Germinal center (tissue), 1 donor: ENCODE measurements at places on chromosomes 5 and 9.

DNA sequence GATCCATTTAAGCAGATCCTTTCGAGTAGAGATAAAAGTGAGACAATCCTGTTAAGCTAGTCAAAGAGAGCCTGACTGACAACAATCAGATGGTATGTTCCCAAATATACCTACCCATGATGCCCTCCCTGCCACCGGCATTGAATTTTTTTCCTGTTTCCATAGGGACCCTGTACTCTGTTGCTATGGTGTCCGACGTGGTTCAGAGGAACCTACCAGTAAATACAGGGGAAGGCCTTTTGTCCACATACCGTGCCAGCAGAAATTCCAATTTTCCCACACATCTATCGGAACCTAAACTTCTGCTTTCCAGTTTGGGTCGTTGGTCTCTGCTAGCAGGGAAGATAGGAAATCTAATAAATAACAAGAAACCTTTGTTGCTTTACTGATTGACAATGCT is 64.7 kb downstream of the MEGF10 start:
- no peak for DNase-seq

DNA sequence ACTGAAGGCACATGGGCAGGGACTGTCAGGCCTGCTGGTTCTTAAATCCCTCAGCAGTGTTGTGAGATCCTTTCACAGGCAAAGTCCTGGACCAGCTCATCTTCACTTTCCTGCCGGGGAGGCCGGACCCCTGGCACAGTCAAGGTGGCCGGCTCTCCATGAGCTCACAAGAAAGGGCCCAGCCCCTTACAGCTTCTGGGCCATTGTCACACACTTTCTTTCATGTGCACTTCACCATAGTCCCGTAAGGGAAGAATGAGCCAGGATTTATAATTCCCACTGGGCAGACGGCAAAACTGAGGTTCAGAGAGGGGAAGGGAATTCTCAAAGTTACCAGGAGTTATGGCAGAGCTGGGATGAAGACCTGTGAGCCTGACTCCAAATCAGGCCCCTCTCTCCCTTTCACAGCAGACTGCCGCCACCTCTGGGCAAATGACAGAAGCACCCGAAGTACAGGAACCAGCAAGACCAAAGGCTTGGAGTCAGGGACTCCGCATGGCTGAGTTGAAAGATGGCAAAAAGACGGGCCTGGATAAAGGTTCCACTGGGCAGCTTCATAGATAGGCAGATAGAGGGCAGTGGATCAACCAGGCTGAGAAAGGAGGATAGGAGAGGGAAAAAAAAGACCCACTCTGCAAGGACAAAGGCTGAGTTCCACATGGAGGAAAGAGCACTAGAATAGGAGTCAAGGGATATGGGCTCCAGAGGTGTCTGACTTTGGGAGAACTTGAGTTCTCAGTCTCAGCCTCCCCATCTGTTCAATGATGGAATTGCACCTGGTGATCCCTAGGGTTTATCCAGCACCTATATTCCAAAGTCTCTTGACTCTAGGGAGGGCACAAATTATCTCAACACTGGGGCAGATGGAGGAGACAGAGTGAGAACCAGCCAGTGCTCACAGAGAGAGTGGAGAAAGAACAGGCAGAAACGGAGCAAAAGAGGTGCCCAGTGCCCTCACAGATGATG is 128.7 kb downstream of the PAX5 start:
- no peak for DNase-seq

DNA sequence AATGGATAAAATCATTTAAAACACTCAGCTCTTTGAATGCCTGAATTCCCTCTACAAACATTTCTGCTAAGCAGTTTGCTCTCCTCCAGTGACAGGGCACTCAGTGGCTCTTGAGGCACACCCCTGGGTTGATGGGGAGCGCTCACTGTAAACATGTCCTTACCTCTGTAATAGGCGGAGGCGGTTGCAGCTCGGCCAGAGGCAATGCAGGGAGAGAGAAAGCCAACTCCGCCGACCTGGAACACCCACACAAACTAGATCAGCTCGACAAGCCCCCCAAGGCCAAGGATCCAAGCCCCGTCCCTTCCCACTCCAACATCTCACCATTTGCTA is 329 bp downstream of the CDC23 start:
- peak; percentile 13 for DNase-seq

DNA sequence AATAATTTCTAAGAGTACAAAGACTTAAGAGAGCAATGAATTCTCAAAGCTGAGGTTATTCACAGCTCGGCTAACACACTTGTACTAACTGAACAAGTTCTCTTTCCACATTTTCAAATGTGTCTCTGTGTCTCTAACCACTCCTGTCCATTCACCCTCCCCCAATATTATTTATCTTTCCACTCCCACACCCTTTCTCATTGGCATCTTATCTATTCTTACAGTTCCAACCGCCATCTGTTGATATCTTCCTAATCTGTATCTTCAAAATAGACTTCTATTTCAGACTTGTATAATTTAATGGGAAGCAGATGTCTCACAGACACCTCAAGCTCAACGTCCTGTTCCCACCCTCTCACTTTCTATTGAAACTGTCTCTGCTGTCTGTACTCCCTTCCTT is 205.9 kb downstream of the ANXA1 start:
- no peak for DNase-seq

DNA sequence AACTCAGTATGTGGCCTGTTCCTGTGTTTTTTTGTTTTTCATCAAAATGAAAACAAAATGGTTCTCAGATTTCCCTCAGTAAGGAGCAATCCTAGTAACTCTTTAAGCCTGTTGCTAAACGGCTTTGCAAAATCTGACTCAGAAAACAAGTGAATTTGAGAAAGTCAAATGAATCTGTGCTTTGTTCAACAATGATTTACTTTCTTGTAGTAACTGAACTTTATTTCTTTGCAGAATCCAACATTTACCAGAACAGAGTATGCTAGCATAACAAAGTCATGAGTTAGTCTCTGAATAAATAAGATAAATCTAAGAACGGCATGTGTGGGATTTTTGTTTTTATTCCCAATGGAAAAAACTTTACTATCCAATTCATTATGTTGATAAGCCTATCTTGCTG is 93.8 kb downstream of the OXCT1 start:
- no peak for DNase-seq

GRCh38 chr9:21402386-21403251 is 6.3 kb upstream of the IFNA8 start:
- no peak for DNase-seq

GRCh38 chr9:123135430-123135829 is 102.0 kb downstream of the GPR21 start:
- no peak for DNase-seq

DNA sequence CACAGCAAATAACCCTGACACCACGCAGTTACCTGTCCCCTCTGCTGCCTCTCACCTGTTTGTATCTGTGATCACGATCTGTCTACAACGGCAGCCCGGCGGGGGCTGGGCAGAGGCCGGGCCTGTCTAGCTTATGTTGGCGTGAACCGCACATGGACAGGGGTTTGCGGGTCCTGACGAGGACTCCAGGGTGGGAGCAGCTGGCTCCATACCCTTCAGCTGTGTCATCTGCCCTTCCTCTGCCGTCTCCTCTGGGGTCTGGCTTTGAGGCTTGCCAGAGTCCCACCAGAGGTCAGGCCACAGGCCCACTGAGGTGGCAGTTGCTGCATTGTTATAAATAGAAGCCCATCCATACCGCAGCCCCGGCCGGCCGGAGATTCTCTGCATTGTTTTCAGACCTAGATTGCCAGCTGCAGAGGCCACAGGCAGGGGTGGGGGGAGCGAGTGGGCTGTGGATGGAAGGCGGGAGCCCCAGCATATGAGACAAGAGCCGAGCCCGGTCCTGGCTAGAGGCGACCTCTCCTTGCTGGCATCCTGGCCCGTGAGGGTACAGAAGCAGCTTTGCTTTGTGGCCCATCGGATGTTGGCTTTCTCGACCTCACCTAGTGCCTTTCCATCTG is 37.8 kb downstream of the FAM78A start:
- no peak for DNase-seq

- DNase-seq, result no peak
Observed at GRCh38 chr9:122268041-122268814, 3.5 kb downstream of the MRRF start.

- DNase-seq, result no peak
Observed at GRCh38 chr5:131609774-131610173, 25.3 kb downstream of the RAPGEF6 start.

DNA sequence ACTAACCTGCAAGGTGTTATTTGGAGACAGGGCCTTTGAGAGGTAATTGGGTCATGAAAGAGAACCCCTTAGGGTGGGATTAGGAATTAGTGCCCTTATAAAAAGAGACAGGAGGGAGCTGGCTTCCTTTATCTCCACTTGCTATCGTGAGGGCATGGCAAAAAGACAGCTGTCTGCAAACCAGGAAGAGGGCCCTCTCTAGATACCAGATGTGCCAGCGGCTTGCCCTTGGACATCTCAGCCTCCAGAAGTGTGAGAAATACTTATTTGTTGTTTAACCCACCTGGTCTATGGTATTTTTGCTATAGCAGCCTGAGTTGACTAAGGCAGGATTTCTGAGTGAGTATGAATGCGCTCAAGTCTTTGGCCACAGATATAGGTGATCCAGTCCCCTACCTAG is 978 bp upstream of the RGS14 start:
- DNase-seq, result no peak

DNA sequence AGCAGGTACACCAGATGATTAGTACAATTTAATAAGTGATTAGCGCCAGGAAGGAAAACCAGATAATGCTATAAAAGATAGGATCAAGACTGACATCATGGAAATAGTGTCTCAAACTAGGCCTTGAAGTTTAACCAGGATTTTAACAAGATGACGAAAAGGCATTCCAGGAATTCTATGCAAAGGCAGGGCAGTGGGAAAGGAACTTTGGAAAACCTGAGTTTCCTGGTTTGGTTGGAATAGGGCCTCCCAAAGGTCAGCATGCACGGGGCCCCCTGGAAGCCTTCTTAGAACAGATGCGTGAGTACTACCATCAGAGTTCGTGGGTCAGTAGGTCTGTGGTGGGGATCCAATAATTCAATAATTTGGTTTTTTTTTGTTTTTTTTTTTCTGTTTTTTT is 935.2 kb upstream of the DMAC1 start:
- no peak for DNase-seq

DNA sequence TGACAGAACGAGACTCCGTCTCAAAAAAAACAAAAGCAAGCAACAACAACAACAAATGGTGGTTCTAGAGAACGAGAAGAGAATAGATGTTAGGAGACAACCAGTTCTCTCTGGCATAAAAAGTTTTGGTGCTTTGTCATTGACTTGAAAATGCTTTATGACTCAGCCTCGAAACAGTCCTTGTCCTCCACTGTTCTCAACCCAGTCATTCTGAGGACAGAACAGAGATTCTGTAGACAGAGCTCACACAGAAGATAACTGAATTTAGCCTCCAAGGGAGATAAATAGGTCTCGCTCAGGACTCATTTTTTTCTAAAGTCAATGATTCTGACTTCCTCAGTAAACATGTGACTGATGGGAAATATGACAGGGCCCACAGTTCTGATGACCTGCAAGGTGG is 76.0 kb upstream of the FSTL4 start:
- no peak for DNase-seq

GRCh38 chr9:100206899-100207298 is 107.9 kb downstream of the INVS start:
- no peak for DNase-seq

- no peak for DNase-seq
Observed at GRCh38 chr5:38835887-38836286, 9.9 kb upstream of the OSMR start.

DNA sequence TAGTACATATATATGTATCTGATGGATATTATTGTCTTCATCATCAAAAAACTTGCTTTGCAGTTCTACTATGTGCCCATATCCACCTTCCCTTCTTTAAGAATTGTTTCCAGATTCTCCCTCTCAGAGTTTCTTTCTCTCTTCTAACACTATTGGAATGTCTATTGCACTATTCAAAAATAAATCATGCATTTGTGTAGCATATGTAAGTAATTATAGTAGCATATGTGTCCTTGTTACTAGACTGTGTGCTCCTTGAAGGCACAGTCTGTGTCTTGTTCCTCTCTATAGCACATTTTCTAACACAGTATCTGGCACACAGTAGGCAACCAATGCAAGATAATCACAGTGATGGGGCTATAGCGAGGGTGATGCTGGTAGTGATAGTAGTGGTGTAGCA is 43.4 kb upstream of the TRIM32 start:
- no peak for DNase-seq

GRCh38 chr5:109849478-109850088 is 159.9 kb downstream of the MAN2A1 start:
- DNase-seq, result no peak

DNA sequence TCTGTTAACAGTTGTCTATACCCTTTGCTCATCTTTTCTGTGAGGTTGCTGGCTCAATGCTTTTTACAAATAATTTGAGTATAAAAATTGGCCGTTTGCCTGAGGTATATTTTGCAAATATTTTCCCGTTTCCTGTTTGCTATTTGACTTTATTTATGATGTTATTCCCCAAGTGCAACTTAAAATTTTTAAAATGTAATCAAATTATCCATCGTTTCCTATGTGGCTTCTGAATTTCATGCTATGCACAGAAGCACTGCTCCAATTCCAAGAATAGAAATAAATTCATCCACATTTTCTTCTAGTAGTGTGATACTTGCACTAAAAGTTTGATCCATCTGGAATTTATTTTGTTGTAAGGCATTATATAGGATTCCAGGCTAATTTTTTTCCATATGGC is 123.6 kb downstream of the ZNF608 start:
- DNase-seq, result no peak

- no peak for DNase-seq
Observed at GRCh38 chr5:9429691-9430215, 116.1 kb downstream of the SEMA5A start.

DNA sequence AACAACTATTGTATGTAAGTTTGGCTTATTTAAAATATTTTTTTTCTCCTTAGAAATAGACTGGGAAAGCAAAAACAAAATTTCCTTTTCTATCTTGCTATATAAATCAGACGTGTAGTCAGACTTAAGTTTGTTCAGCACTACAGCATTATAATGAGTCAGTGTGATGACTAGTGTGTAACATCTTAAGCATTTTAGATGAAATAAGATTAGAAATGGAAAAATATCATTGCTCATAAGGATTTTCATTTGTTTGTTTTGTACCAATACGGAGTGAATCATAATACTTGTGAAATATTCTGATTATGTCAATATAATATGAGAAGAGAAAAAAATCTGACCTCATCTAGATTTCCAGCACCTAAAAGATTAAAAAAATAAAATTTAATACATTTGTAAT is 64.7 kb upstream of the RICTOR start:
- no peak for DNase-seq

DNA sequence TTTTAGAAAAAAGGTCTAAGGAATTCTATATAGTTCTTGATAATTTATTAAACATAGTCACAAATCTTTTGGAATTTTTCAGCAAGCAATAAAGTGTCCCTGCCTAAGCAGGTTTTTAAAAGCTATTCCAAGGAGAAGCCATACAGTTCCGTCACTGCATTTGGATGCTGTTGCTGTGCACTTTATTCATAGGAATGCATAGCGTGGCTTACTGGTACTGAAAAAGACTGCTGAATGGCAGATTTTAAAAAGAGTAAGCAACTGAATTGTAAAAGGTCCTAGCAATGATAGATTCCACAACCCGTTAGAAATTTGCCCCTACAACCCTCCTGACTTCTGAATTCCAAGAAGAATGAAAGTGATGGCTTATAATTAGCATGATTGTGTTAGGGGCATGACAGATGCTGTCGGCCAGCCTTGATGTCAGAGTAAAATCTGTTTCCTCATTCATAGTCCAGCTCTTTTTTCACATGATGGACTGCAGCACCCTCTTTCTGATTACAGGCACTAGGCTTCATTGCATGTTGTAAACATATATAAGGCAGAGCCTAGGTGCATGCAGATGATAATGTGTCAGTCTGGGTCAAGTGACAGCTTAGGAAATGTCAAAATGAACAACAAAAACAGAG is 227.0 kb downstream of the PDE4D start:
- DNase-seq, result no peak

- no peak for DNase-seq
Observed at GRCh38 chr9:123391946-123392345, 35.9 kb downstream of the CRB2 start.
